ENCODE measurements at places on chromosomes 7 and 10. TPM values are rescaled to one million over a fixed set of nuclear protein-coding genes. Genes with fewer than 3 reads are reported as not detected.

DNA sequence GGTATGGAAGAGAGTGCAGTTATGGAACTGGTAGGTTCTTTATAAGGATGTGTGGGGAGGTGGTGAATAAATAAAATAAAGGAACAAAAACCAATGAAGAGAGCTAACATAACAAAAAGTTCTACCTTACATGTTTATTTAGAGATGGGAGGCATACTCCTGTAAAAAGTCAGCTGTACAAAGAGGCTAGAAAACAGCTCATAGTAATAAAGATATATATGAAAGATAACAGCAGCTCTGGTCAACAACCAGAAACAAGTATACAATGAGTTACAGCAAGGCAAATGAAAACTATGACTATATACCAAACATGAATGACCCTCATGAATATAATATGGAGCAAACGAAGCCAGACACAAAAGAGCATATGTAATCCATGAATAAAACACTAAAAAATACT lies 62.0 kb downstream of the FAM13C start:
- no peaks in the 10 kb centered on the region for H3K36me3 ChIP-seq
- no peaks in the 10 kb centered on the region for H3K27me3 ChIP-seq
- H3K27ac ChIP-seq: no peak overlapping the region
- no peaks in the 10 kb centered on the region for H3K4me1 ChIP-seq
- no peak for DNase-seq

- no peak overlapping the region for H3K27ac ChIP-seq
- peaks cover 14% of the 10 kb centered on the region for H3K4me1 ChIP-seq
- no peak for DNase-seq
- H3K4me3 ChIP-seq: no peak overlapping the region
Observed at GRCh38 chr10:35328404-35329037, 7.8 kb upstream of the CCNY start.

DNA sequence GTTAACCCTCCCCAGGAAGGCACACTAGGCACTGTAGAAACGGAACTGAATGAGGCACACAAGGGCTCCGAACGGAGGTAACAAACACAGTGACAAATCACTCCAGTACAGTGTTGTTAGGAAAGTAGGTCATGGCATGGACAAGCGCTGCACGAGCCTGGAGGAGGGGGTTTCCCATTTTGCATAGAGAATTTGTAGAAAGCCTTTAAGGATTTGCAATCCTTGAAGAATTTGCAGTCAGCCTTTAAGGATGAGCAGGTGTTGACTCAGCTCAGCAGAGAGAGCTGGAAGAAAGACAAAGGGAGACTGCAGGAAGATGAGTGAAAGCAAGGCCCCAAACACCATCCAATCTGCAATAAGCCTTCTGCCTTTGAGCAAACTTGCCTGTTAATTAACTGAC lies 51.1 kb upstream of the PPP1R3C start:
- no peak for DNase-seq
- H3K36me3 ChIP-seq: no peaks in the 10 kb centered on the region
- H3K27ac ChIP-seq: no peak overlapping the region
- no peak overlapping the region for H3K4me3 ChIP-seq
- no peaks in the 10 kb centered on the region for H3K4me1 ChIP-seq
- no peaks in the 10 kb centered on the region for H3K27me3 ChIP-seq

FAM25C gene
- not detected for total RNA-seq

DNA sequence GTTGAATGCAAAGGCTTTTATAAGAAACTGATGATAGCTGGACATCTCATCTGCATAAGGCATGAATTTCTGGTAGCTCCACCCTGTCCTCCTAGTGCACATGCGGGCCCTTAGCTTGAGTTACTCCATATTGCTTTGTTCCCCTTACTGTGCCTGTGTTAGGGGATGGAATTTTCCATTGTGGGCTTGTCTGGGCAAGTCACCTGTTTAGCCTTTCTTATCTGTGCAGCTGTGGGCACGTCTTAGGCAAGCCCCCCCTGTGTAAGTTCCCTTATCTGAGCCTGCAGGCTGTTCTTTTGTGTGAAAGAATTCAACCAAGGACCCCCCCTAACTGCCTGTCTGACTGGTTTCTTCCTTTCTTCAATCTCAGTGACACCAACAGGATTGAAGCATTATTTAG lies 14.5 kb upstream of the CROT start:
- no peak for DNase-seq
- peaks cover 7% of the 10 kb centered on the region for H3K36me3 ChIP-seq
- H3K4me3 ChIP-seq: no peak overlapping the region
- H3K27me3 ChIP-seq: no peaks in the 10 kb centered on the region
- no peak overlapping the region for H3K27ac ChIP-seq

DNA sequence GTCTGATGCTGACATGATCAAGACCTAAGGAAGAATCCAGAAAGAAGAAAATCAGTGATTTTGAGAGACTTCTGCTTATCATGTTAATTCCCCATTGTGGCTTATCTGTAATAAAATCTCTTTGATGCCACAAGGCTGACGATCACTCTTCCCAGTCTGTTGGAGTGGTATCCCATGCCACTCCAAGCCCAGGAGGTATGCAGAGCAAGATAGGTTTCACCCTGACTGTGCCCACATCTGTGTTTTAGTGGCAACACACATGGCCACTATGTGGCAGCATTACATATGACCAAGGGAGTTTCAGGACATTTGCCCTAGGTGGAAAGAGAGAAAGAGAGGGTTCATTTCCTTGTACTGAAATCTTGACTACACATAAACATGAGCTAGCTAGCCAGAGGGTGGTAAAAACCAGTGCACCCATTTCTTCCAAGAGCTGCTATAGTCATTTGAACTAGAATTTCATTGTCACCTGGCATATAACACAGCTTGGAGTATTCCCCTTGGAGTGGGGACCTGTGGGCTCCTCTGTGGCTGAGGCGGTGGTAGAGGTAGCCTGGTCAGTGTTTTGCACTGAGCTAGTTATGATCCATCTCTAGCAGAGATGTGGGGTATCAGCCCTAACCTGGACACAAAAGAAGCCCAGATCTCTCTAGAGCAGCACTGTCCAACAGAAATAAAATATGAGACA lies 20.8 kb downstream of the LAMB4 start:
- no peak overlapping the region for H3K4me3 ChIP-seq
- no peaks in the 10 kb centered on the region for H3K36me3 ChIP-seq
- no peak overlapping the region for H3K27ac ChIP-seq

TEX36 gene
- not detected for total RNA-seq

FOXI2 gene
- total RNA-seq: 0.15 TPM

- no peak overlapping the region for H3K4me3 ChIP-seq
- no peak overlapping the region for H3K27ac ChIP-seq
- no peaks in the 10 kb centered on the region for H3K36me3 ChIP-seq
- no peaks in the 10 kb centered on the region for H3K4me1 ChIP-seq
- no peaks in the 10 kb centered on the region for H3K27me3 ChIP-seq
- no peak for DNase-seq
Observed at GRCh38 chr7:102830197-102830596, 81.4 kb downstream of the FAM185A start.

FBXL13 gene
- total RNA-seq: 9.6 TPM

DNA sequence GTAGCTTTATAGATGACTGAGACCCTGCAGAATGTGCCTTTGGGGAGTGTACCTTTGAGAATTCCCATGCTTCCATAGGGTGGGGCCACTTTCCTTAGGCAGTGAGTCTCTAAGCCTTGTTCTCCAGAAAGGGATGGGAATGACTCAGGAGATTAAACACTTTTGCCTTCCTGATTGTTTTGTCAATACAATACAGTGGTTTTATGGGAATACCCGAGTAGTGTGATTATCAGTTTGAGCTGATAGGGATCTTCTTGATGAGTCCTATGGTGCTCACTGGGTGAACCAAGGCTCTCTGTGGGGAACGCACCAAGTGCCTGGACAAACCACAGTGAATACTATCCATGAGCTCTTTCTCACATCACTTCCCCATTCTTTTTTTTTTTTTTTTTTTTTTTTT lies 6.3 kb downstream of the MYOF start:
- DNase-seq: no peak
- H3K4me3 ChIP-seq: no peak overlapping the region
- no peaks in the 10 kb centered on the region for H3K36me3 ChIP-seq
- H3K27ac ChIP-seq: peak overlapping the region; percentile 61
- H3K27me3 ChIP-seq: no peaks in the 10 kb centered on the region
- peaks cover 49% of the 10 kb centered on the region for H3K4me1 ChIP-seq

- H3K27me3 ChIP-seq: no peaks in the 10 kb centered on the region
- no peaks in the 10 kb centered on the region for H3K4me1 ChIP-seq
- H3K27ac ChIP-seq: no peak within 1 kb of the TSS
- H3K36me3 ChIP-seq: no peaks in the 10 kb centered on the region
- no peak within 1 kb of the TSS for H3K4me3 ChIP-seq
- DNase-seq: no peak
Observed at GRCh38 chr10:47348138-47348651, at the start of gene RBP3. Gene RBP3 (plus strand): TSS chr10:47348363. CDS start chr10:47348485, 122 bp downstream.

- H3K4me1 ChIP-seq: peaks cover 6% of the 10 kb centered on the region
- H3K36me3 ChIP-seq: no peaks in the 10 kb centered on the region
- H3K4me3 ChIP-seq: no peak overlapping the region
- DNase-seq: peak; percentile 43
Observed at GRCh38 chr10:71331736-71332135, 12.7 kb downstream of the SLC29A3 start.

SPDYE5 gene
- not detected for total RNA-seq

OR2A1 gene
- not detected for total RNA-seq

- peaks cover 6% of the 10 kb centered on the region for H3K4me1 ChIP-seq
- DNase-seq: peak; percentile 11
- H3K4me3 ChIP-seq: no peak overlapping the region
Observed at GRCh38 chr10:75972491-75973276, 541.3 kb downstream of the LRMDA start.

SLC29A3 gene
- total RNA-seq: 8.2 TPM

GRCh38 chr10:26044141-26044749 lies 110.2 kb downstream of the MYO3A start:
- no peak overlapping the region for H3K4me3 ChIP-seq
- H3K27ac ChIP-seq: no peak overlapping the region
- H3K27me3 ChIP-seq: no peaks in the 10 kb centered on the region
- H3K36me3 ChIP-seq: no peaks in the 10 kb centered on the region
- no peaks in the 10 kb centered on the region for H3K4me1 ChIP-seq
- peak; percentile 90 for DNase-seq

DNA sequence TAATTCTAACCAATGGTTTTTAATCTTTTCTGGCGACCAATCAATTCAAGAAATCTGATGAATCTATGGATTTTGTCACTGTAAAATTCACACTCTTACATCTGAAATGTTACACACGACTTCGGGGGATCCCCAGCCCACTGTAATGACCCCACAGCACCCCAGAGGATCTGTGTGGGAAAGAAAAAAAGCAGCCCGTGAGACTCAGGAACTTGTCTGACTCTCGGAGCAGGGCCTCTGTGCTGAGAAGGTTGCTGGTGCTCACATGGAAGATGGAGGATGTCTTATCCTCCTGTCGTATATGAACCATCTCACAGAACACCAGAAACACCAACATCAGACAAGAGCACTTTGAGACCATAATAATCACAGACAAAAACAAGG lies 228.4 kb upstream of the INHBA start:
- H3K4me1 ChIP-seq: no peaks in the 10 kb centered on the region
- H3K27ac ChIP-seq: no peak overlapping the region
- no peaks in the 10 kb centered on the region for H3K36me3 ChIP-seq
- DNase-seq: no peak
- H3K4me3 ChIP-seq: no peak overlapping the region

- no peak overlapping the region for H3K4me3 ChIP-seq
- DNase-seq: peak; percentile 29
- H3K27ac ChIP-seq: peak overlapping the region; percentile 76
Observed at GRCh38 chr7:55130395-55131141, 111.8 kb downstream of the EGFR start.

- H3K4me1 ChIP-seq: no peaks in the 10 kb centered on the region
- H3K27ac ChIP-seq: no peak overlapping the region
- DNase-seq: no peak
- no peak overlapping the region for H3K4me3 ChIP-seq
Observed at GRCh38 chr10:2208106-2208505, 470.8 kb upstream of the ADARB2 start.

DNA sequence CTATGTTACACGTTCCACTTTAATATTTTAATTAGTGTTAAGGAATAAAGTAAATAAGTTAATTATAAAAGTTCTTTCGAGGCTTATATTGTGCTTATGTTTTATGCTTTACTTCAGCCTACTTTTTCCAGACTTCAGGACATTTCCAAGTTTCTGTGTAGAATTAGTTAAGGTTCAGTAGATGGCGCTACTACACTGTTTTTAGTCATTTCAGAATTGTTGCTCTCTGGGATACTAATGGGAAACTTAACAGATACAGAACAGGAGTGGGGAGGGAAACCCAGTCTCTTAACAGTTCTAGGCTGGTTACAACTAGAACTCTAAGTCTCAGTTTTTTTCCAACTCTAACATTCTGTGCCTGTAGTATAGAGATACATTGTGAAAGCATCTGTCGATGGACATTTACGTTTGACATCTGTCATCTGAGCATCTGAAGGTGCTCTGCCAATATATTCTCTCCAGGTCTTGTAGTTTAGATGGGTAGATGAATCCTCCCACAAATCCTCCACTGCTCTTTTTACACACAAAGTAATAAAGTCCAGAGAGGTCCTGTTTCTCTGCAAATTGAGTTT lies 56.8 kb upstream of the FAM171A1 start:
- H3K27ac ChIP-seq: no peak overlapping the region
- no peak for DNase-seq
- H3K36me3 ChIP-seq: no peaks in the 10 kb centered on the region
- no peaks in the 10 kb centered on the region for H3K27me3 ChIP-seq
- no peak overlapping the region for H3K4me3 ChIP-seq

DNA sequence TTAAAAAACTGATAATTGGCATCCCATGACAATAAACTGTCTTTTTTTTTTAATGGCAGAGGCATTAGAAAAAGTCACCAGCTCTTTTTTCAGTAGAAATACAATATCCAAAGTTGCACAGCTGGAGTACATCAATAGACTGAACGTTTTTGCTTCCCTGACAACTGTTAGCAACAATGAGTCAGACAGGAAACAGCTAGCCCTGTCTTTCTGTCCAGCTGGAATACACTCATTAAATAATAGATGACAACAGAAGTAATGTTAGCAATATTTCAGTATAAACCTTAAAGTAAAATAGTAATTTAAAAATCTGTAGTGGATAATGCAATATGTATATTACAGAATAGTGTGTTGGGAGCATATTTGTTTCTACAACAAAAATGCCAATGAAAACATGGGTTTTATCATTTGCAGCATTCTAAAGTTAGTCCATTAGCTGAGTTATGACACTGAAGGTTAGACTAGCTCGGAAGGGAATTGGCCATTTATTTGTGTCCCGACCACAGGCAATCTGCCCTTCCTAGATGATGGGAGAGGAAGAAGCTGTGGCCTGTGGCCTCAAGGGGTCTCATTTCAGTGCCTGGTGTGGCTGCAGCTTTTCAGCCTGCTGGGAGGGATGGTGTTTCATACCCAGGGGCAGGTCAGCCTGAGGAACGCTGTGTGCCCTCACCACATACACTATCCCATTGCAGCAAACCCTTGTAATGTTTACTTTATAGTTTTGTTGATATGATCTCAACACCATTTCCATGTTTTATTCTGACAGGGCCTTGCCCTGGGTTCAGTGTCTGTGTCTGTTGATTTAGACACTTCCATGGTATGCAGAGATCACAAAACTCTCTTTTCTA lies 173.3 kb downstream of the SLC16A9 start:
- H3K27me3 ChIP-seq: no peaks in the 10 kb centered on the region
- H3K4me1 ChIP-seq: peaks cover 7% of the 10 kb centered on the region
- no peak overlapping the region for H3K4me3 ChIP-seq
- H3K27ac ChIP-seq: peak overlapping the region; percentile 70

GRCh38 chr7:127928852-127929251 lies 102.4 kb downstream of the LRRC4 start:
- DNase-seq: no peak
- peaks cover 6% of the 10 kb centered on the region for H3K4me1 ChIP-seq
- H3K36me3 ChIP-seq: no peaks in the 10 kb centered on the region
- no peak overlapping the region for H3K27ac ChIP-seq

SLC13A4 gene
- 0.20 TPM for total RNA-seq

Data from thyroid gland (tissue), 4 donors.